ENCODE measurements at places on chromosomes 5 and 9.

GRCh38 chr9:120677965-120678364 lies 36.3 kb downstream of the MEGF9 start:
- no peak for DNase-seq

GRCh38 chr5:147913786-147914185 lies 7.4 kb upstream of the C5orf46 start:
- DNase-seq: no peak

DNA sequence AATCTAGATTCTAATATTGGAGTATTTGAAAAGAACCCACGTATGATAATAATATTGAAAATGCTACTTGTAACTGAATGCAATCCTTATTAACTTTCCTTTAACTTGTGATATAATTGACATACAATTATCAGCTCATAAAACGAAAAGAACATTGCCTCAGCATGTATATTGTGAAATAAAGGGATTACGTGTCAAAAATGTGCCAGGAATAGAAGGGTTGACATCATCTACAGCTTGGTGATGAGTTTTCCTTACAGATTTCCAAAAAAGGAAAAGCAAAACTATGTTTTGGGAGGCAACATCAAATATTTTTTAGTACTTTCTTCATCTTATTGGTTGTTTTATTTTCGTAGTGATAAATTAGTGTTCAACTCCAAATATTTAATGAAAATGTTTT lies 266.0 kb upstream of the PTGER4 start:
- DNase-seq: no peak

DNA sequence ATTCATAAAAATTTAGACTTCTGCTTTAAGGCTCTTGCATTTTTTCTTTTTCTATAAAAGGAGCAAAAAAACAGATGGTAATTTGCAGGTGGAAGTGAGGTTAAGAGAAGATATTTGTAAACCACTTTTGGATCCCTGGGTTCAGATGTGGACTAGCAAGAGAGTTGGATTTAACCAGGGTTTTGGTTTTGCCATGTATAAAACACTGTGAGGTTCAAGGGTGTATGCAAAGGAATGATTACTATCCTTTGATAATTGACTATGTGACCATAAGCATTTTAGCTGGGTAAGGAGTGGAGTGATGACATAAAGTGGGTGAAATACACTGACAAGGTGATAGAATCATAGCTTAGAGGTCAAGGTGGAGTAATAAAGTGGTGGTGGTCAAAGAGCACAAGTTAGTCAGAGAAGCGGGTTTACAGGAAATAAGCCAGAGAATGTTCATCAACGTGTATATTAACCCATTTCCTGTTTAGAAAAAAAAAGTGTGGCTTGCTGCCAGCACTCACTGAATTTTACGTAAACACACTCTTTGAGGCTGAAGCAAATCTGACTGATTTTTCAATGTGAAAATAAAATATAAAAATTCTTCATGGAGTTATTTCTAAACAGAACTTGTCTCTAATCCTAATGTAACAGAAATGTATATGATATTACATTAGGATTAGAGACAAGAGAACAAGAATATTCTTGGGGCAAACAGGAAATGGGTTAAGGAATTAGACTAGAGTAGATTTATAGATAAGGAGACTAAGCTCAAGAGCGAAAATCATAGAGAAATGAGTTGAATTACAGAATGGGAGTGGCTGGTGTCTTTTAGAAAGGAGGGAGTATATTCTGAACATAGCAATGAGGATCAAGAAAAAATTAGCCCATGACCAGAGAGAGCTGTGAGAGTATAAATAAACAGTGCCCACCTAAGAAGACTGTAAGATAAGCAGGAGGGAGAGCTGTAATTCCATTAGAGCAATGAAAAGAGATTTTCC lies 74.5 kb downstream of the CDKN2A start:
- DNase-seq: no peak

DNA sequence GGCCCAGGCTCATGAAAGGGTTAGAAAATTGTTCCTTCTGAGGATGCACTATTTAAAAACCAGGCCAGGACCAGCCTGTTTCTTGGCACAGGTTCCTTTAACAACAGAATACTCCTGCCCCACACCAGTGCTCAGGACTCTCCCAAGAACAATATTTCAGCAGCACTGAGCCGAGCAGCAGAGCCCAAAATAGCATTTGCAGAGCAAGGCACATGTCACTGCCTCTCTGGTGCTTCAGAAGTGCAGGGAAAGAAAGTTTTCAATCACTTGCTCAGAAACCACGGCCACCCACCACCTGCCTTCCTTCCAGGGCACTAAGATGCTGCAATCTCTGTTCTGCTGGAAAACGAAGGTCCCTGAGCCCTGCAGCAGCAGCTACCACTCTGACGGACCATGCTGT lies 77.6 kb downstream of the SIL1 start:
- DNase-seq: no peak

DNA sequence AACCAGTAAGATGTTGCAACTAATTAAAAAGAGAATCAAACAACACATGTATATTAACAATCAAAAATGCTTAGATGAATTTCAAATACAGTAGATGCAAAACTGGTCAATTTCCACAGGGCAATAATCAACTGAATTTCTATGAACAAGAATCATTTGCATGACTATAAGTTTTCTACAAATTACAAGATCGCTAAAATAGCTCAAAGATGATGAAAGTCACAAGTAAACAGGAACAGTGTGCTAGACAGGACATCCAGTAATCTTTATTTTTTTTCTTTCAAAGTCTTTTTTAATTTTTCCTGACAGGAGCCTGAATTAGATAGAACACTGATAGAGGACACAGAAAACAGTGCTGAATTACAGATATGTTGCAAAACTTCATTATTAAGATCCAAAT lies 608.2 kb upstream of the DAB2 start:
- DNase-seq: no peak

DNA sequence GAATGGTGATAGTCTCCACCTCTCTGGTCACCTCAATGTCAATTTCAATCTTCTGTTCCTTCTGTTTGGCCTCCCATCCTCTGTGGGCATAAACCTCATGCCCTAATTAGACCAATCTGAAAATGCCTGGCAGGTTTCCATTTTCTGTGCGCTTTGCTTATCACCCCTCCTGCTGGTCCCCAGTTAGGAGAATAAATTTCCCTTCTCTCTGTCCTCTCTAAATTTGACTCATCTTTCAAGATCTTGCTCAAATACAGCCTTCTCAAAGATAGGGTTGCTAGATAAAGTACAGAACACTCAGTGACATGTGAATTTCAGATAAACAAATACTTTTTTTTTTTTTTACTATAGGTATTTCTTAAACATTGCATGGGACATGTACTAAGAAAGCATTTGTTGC lies 69.4 kb upstream of the CD180 start:
- no peak for DNase-seq

- no peak for DNase-seq
Measured at GRCh38 chr5:126852841-126853271, 75.9 kb downstream of the LMNB1 start.
